ENCODE measurements at places on chromosomes 5 and 9.

DNA sequence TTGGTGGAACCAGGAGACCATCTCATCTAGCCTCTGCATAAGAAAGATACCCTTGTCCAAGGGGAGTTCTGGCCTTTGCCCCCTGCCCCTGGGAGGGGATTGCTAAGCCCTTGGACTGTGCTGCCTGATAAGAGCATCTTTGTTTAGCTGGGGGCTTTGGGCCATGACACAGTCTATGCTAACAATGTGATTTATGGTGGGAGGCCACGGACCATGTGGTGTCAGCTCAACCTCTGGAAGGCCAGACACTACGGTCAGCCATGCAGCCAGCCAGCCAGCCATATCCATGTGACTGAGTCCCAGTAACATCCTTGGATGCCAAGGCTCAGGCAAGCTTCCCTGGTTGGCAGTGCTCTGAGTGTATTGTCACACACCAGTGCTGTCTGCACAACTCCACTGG lies 244.4 kb downstream of the FSTL4 start:
- no peak for DNase-seq

DNA sequence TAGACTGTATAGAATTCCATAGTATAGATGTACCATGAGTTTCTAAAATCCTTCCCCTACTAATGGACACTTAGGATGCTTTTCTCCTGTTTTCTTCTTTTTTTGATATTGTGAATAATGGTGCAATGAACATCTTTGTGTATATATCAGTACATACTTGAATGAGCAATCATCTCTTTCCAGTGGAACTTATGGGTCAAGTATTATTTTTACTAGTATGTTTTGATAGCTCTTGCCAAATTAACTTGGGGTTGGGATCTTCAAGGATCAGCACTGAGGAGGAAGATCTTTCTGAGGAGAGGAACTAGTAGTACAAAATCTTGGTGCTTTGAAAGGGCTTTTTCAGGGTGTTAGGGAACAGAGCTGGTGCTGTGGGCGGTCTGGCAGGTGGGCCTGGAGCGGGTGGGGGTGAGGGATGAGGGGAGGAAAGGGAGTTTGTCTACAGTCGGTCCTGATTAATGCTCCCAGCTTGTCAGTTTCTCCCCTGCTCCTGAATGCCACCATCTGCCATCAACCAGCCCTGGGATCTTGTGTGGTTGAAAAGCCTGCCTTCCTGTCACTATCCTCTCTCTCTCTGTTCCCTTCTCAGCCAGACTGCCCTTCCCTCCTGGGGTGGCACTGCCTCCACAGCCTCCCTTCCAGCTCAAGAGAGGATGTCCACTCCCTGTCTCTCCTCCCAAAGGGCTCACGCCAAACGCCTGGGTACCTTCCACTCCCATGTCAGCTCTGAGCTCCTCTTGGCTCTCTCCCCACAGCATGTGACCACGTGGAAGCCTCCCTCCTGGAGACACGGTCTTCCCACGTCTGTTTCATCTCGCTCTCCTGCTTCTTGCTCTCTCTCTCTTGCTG lies 185.9 kb downstream of the DAB2IP start:
- no peak for DNase-seq

DNA sequence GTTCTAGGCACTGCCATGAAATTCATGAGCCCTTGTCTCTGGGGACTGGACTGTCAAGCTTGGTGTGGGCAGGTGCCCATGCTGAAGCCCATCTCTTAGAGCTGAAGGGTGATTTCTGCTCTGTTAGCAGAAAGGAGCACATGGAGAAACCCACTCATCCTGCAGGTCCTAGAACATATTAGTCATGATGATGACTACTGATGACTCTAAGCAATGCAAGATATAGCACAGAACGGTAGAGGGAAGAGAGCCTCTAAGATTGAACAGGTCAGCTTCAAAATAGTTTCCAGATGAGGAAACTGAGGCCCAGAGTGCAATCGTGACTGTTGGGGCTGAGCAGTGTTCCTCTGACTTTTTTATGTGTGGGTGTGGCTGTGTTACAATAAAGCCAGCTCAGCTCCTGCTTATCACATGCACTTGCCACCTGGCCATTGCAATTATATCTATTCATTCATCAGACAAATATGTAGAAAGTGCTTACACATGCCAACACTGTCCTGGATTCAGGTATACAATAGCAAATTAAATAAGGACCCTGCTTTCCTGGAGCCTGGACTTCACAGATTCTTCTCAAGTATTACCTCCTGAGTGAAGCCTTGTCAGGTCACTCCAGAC lies 140.2 kb upstream of the BRINP1 start:
- no peak for DNase-seq

GRCh38 chr5:140398379-140398811 lies 3.2 kb upstream of the ANKHD1 start:
- no peak for DNase-seq

DNA sequence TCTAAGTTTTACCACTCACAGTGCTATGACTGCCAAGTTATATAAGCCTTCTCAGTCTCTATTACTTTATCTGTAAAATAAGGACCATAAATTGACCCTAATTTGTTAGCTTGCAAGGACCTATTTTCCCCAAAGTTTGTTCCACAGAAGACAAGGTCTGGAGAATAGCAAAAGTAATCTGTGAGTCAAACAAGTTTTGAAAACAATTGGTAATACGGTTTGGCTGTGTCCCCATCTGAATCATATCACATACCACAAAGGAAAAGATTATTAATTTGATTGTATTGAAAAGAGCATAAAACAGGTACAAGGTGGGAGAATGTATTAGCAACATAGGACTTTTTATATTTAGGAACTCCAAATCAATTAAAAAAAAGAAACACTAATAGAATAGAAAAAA lies 124.0 kb upstream of the TARS1 start:
- DNase-seq: no peak

GRCh38 chr5:21919414-21920022 lies 933.6 kb downstream of the CDH12 start:
- DNase-seq: no peak

GRCh38 chr9:91211919-91212318 lies 149.8 kb downstream of the AUH start:
- no peak for DNase-seq

- no peak for DNase-seq
Measured at GRCh38 chr9:79014929-79015699, 556.7 kb upstream of the TLE4 start.

GRCh38 chr5:10527281-10527950 lies 36.5 kb upstream of the ANKRD33B start:
- no peak for DNase-seq
